Caudate nucleus (tissue), 63 donors: ENCODE measurements at places on chromosomes 3 and 15.
A peak's percentile ranks its signal among the peaks of the same experiment; 100 is the strongest.

DNA sequence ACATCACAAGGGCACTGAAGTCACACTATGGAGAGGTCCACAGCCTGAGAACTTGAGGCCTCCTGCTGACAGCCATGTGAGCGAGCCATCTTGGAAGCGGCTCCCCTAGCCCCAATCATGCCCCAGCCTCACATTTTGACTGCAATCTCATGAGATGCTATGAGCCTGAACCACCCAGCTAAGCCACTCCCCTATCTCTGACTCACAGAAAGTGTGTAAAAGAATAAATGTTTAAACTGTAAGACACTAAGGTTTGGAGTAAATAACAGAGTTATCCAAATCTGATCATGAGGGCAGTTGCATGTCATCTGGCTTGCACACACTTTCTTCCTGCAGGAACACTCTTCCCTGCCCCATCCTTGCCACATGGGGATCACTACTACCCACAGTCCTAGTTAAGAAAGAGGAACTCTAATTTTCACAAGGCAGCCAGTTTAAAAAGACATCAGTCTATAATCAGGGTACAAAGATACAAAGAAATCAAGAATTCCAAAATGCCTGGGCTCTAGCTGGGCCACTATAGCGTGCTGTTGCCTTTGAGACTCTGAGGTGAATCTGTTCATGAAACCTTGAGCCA is 494.2 kb downstream of the FOXP1 start:
- no peak for DNase-seq

GRCh38 chr3:166897811-166898210 is 482.3 kb downstream of the ZBBX start:
- no peak for DNase-seq

DNA sequence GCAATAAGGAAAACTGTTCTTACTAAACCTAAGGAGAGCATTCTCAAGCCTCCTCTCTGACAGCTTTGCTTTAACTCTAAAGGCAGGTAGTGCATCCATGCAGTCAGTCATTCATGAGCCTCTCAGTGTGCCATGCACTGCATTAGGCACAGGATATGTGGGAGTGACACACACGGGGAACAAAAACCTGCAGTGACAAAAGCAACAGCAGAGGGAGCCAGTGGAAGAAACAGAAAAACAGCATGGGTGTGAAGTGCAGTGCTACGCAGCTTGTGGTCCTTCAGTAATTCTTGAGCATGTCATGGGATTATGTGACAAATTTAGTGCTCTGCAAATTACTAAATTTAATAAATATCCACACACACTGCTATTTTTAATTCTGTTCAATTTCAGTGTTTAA is 230.7 kb downstream of the BBX start:
- peak; percentile 2 for DNase-seq

GRCh38 chr3:170802164-170803151 is 67.5 kb downstream of the RPL22L1 start:
- no peak for DNase-seq

- DNase-seq = no peak
These were observed 36.2 kb downstream of the CHSY1 start for GRCh38 chr15:101215681-101216080.

DNA sequence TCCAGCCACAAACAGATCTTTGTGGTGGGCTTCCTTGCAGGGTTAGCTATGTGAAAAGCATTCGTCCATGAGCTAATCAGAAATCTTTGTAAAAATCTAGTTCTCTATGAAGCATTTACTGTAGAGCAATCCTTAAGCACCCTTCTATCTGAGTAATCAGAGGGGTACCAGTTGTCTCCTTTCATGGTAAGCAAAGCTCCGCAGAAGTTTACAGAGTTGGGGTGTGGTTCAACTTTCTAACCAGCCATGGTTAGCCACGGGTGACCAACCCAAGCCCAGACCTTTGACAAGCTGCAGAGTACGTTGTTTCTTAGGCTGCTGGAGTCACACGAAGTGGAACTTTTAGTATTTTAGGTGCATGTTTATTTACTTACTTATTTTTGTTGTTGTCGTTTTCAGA is 77.4 kb downstream of the FLNB start:
- no peak for DNase-seq

DNA sequence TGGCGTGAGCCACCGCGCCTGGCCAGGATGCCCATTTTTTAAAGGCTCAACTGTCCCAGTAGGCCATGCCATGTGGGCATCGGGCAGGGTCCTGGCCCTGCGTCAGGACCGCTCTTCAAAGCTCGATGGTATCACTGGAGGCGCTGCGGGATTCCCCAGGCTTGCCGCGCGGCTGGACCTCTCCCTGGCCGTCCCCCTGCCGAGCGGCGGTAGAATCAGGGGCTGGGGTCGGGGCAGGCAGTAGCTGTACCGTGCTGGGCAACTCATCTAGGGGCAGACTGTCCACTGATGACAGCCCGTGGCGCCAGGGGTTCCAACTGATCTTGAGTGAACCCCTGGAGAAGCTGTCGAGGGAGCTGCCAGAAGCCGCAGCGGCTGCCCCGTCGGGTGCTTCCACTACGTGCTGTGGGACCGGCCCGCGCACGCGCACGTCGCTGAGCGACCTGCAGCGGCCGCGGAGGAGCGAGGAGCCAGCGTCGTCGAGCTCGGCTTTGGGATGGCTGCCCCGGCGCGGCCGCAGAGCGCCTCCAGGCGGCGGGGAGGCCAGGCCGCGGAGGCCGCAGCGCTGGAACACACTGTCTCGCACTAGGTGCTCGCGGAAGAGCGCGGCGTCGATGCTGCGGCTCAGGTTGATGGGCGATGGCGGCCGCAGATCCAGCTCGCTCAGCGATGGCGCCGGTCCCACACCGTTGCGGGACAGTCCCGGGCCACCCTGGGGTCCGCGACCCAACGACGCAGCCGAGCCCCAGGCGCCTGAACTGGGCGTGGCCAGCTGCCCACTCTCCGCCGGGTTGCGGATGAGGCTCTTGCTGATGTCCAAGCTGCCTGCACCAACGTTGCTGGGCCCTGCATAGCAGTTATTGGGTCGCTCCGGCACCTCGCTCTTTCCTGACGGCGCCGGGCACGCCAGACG is 5.8 kb downstream of the PRRT3 start:
- DNase-seq = peak; percentile 51

- no peak for DNase-seq
These were observed at the start of gene DAZL for GRCh38 chr3:16604887-16605602. Gene DAZL, minus strand, starts transcription at chr3:16605423. Its CDS starts 218 bp downstream, at chr3:16605205.

DNA sequence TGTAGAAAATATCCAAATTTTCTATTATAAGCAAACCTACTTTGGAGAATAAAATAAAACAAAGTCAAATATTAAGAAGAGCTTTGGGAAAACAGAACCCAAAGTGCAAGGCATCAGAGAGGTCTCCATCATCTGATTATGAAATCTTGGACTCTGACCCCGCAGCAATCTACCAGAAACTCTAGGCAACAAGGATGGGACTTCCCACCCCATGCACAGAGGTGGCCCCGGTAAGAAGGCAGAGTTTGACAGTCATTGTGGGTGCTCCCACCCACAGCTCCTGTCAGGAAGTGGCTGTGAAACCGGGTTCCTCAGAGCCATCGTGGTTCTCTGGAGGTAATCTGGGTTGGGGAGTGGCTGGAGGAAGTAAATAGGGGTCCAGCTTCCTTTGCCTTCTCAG is 37.0 kb upstream of the TJP1 start:
- no peak for DNase-seq

- no peak for DNase-seq
These were observed 122.8 kb upstream of the ABHD17C start for GRCh38 chr15:80572337-80572736.

DNA sequence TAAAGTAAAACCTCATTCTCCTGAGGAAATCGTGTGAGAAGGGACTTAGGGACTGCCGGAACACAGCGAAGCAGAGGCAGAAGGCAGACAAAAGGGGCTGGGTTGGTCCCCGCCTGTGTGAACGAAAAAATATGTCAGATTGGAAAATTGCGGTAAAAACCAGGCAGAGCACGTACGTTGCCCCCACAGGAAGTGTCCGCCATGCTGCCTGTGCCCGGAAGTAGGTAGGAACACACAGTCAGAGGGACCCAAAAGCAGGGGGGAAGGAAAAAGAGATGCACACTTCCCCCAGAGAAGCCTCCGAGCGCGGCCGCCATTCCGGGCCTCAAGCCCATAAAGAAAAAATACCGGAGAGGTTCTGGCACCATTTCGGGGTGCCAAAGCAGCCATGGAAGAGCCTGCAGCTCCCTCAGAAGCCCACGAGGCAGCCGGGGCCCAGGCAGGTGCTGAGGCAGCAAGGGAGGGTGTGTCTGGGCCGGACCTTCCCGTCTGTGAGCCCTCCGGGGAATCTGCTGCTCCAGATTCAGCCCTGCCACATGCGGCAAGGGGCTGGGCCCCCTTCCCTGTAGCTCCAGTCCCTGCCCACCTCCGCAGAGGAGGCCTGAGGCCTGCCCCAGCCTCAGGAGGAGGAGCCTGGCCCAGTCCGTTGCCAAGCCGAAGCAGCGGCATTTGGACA is at the start of gene MKRN3:
Gene MKRN3, plus strand, starts transcription at position 280 of the 676 bp plus-strand sequence. Its CDS starts 109 bp downstream, at position 389.
- peak; percentile 52 for DNase-seq

DNA sequence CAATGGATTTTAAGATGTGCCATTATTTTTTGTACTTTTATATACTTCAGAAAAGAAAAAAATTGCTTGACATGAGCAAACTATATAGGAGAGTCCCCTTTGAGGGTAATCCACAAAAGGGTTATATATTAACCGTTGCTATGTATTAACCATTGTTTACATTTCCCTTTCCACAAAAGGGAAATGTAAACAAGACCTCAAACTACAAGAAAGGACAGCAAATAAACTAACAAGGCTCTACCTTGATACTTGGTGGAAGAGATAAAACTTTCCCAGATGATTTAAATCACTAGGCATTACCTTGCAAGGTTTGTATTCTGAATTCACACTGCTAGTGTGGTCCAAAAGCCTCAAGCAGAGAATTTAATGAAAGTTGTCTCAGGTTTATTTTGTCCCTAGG is 616.3 kb upstream of the BCHE start:
- no peak for DNase-seq

DNA sequence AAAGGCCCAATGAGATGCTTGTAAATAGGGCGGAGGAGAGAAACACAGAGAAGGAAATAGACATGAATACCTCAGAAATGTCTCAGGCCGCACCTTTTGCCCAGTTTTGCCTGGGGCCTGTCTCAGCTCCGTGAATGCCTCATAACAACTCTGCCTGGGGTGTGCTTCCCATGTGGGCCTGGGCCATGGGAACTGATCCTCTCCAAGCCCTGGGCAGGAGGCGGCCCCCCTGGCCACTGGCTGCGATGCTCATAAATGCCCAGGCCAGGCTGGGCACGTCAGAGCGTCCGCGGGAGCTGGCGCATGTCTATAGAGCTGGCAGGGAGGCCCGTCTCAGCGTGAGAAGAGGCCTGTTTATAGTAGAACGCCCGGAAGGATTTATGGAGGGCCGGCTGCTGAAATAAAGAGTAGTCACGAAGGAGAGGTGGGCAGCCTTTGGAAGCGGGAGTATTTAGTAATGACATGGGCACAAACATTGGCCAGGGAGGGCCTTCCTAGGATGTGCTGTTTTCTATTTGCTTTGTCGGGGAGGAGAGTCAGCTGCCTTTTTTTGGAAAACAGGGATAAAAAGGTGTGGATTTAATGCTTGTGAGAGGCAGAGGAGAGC is 85.9 kb upstream of the IGF1R start:
- DNase-seq = no peak

- DNase-seq = no peak
These were observed 27.8 kb downstream of the SHQ1 start for GRCh38 chr3:72820415-72820814.

DNA sequence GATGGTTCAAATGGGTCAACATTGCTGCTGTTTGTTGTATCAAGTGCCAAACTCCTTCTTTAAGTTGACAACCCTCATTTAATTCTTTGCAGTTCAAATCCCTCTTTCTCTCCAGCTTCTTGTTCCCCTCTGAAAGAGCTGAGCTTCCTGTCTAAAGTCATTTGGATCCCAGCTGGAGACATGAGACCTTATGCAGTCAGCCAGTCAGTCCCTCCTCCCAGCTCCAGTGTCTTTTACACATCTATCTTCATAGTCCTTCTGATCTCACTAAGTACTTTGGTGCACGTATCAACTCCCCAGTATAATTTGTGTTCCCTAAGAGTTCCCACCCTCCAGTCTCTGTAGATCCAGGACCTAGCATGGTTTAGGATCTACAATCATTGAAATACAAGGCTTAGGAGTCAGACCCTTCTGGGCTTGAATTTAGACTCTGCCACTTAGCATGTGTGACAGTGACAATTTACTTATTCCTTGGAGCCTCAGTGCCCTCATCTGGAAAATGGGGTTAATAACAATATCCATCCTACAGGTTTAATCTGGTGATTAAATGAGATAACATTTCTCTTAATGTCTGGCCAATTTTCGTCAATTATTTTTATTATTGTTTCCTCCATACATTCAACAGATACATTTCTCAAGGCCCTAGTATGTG is 102.8 kb upstream of the SEMA6D start:
- DNase-seq = no peak

DNA sequence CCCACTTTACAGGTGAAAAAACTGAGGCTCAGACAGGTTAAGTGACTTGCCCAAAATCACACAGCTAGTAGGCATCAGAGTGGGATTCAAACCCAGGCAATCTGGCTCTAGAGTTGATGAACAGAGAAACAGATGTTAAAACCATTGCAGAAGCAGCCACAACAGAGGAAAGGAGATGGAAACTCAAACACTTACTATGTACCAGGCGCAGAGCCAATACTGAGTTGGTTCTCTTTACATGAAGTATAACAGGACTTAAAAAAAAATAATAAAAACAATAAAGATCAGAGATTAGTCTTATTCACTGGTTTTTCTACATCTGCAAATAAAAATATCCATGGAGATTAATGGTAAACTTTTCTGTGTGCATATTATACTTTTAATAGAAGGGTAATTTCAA is 84.9 kb upstream of the SPATA12 start:
- no peak for DNase-seq

- peak; percentile 57 for DNase-seq
These were observed at the start of gene ANKRD63 for GRCh38 chr15:40282869-40283614. Gene ANKRD63, minus strand, starts transcription at chr15:40283064. Its CDS starts 478 bp downstream, at chr15:40282586.

DNA sequence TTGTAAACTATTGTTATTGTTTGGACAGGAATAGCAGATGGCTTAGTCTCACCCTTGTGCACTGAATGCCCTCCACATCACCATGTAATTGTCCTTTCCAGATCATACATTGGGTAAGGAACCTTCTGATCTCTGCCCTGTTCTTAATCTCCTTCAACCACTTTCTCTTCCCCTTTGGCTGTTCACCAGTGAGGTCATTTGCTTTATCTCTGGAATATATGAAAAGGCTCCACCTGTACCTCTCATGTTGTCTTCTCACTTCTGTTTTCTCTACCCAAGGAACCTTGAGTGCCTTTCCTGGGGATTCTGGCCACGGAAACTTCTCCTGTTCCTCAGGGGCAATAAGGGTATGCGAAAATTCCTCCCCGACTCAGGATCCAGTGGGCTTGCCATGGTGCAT is 28.5 kb downstream of the MCTP2 start:
- no peak for DNase-seq

- no peak for DNase-seq
These were observed 103.5 kb downstream of the LIPC start for GRCh38 chr15:58535337-58535736.

DNA sequence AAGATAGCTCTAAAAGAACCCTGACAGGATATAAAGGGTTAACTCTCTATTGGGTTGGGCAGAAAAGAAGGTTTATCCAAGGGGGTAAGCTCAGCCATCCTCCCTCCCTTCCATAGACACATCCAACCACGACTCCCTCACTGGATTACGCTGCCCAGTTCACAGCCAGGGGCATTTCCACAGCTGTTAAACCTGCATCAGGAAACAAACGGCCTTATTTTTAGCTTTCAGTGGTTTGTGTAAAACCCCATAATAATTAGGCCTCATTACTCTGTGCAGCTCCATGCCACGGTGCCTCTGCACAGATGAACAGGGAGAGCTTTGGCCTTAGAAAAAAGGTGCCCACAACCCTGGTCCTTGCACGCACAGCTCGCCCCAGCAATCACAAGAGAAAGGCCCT is 110.6 kb downstream of the GABRB3 start:
- no peak for DNase-seq
